ENCODE measurements at places on chromosomes 6 and 20.

DNA sequence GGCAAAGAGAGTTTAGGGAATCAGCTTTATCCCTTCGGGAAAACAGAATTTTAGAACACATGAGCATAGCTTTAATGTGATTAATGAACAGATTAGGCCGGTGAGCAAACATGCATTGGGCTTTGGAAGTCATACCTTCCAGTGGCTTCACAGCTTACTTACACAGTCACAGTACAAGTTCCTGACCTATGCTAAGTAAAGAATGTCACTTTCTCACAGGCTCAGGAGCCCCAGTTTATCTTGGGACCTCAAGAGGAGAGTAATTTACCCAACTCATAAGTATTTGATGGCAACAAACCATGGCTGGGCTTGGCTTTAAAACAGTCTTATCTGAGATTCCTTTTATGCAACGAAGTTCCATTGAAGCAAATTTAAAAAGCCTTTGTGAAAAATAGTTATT lies 195.9 kb downstream of the AKAP7 start:
- DNase-seq = no peak

DNA sequence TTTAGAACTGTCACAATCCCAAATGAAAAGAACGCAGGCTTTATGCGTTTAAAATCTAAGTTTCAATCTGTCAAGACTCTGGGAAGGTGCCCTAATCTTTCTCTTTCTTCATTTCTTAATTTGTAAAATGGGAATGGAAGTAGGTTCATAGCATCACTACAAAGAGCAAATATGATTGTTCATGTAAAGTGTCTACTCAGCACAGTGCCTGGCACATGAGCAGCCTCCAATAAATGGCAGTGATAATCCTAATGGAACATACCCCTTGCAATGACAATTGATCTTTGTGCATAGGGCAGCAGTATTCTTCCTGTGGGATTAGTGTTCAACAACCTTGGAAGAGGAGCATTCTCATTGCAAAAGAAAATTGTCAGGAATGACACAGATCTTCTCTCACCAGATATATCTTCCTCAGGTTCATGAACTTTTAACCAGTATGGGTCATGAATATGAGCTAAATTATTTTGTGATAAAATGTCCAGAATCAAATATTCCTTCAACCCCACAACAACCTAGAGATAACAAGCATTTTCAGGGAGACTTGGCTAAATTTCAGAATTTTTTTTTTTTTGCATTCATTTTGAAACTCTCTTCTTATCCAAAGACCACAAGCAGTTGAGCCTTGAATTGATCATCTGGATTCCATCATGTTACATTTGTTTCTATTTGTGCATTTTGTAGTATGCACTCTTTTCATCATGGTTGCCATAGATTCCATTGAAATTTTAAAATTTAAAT lies 149.1 kb downstream of the TBX18 start:
- no peak for DNase-seq

DNA sequence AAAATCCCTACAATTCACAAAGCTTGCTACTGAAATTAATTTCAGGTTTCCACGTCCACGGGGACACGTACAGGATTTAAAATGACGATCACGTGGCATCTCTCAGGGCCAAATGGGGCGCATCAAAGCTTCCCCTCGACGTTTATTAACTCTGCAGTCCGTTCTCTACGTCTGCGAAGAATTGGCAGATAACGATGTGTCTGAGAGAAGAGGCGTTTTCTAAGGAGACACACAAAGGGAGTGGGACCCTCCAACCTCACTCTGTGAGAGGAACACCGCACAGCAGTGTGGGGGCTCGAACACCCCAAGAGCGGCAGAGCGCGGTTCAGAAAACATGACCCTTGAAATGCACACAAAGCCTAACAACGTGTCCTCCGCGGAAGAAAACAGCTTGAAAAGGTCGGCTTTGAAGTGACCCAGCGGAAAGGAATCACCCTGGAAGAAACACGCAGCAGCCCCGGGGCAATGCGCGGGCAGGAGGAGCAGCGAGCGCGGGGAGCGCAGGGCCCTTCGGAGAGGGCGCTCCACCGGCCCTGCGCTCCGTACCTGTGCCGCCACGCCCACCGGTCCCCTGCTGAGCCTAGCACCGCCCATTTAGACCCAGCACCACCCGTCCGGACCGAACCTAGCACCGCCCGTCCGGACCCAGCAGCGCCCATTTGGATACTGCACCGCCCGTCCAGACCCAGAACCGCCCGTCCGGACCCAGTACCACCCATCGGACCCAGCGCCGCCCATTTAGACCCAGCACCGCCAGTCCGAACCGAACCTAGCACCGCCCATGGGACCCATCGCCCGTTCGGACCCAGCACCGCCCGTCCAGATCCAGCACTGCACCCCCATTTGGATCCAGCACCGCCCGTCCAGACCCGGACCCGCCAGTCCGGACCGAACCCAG lies 1.1 kb upstream of the AFDN start:
- peak; percentile 75 for DNase-seq

- DNase-seq = no peak
Observed at GRCh38 chr6:169883316-169883715, 131.9 kb downstream of the ERMARD start.

DNA sequence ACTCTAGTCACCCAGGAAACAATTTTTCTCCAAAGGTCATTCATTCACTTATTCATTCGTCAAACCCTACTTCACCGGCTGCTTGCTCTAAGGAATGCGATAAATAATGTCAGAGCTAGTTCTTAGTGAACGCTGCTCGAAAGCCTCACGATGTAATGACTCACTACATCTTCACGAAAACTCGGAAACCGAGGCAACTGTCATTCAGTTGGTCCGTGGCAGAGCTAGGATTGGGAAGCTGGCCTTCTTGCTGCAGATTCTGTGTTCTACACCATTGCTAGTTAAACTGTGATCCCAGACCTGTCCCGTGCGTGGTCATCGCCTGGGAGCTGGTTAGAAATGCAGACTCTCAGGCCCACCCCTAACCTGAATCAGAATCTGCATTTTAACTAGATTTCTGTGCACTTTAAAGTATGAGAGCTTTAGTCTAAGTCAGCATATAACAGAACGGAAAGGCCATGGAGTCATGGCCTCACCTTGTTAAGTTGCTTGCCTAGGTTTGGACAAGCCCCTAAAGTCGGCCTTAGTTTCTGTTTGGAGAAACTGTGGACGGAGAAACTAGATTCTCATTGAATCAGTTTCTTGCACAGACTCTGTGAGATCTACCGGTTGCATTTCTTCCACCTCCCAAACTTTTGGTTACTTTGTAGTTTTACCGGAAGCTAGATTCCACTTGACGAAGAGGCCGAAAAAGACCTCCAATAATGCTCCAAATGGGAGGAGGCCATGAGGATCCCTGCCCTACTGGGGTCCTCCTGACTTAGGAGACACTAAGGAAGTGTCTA lies 651 bp upstream of the CCND3 start:
- DNase-seq = no peak

GRCh38 chr20:41782730-41783406 lies 164.7 kb upstream of the CHD6 start:
- DNase-seq = no peak

GRCh38 chr6:25660512-25660911 lies 8.5 kb downstream of the SCGN start:
- no peak for DNase-seq

DNA sequence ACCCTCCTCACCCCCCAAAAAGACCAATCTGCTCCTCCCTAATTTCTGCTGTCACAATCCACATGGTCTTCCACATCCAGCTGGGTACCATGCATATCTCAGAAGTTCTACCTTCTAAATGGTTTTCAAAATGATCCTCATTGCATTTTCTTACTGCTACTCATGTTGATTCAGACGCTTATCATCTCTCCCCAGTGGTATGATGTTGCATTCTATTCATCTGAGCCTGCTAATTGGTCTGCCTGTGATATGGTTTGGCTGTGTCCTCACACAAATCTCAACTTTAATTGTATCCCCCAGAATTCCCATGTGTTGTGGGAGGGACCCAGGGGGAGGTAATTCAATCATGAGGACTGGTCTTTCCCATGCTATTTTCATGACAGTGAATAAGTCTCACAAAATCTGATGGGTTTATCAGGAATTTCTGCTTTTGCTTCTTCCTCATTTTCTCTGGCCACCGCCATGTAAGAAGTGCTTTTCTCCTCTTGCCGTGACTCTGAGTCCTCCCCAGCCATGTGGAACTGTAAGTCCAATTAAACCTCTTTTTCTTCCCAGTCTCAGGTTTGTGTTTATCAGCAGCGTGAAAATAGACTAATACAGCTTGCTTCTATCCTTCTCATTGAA lies 41.4 kb upstream of the CLIC5 start:
- no peak for DNase-seq

GRCh38 chr6:13473768-13474165 lies 13.6 kb downstream of the GFOD1 start:
- DNase-seq = no peak

GRCh38 chr20:45323731-45324130 lies 15.6 kb upstream of the MATN4 start:
- DNase-seq = no peak

DNA sequence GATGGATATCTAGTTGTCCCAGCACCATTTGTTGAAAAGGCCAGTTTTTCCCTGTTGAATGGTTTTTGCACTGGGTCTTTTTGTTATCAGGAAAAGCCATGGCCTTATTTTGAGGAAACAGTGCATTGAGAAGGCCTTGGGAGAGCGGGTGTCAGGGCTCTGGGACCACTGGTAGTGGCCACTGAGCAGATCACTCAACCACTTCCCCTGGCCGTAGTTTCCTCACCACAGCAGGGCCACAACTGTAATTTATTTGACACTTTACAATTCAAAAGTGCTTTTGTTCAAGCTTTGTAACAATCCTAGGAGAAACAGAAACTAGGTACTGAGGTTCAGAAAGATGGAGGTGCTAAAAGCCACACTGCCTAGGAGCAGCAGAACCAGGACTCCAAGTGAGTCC lies 281.8 kb downstream of the GMDS start:
- DNase-seq = no peak

- DNase-seq = no peak
Observed at GRCh38 chr20:51634877-51635276, 92.4 kb upstream of the NFATC2 start.

GRCh38 chr20:45407783-45408645 lies at the start of gene DBNDD2:
Gene DBNDD2 (plus strand): TSS chr20:45408289. CDS start chr20:45408468, 179 bp downstream.
- no peak for DNase-seq

- no peak for DNase-seq
Observed at GRCh38 chr20:51768759-51769517, 748 bp upstream of the ATP9A start.

DNA sequence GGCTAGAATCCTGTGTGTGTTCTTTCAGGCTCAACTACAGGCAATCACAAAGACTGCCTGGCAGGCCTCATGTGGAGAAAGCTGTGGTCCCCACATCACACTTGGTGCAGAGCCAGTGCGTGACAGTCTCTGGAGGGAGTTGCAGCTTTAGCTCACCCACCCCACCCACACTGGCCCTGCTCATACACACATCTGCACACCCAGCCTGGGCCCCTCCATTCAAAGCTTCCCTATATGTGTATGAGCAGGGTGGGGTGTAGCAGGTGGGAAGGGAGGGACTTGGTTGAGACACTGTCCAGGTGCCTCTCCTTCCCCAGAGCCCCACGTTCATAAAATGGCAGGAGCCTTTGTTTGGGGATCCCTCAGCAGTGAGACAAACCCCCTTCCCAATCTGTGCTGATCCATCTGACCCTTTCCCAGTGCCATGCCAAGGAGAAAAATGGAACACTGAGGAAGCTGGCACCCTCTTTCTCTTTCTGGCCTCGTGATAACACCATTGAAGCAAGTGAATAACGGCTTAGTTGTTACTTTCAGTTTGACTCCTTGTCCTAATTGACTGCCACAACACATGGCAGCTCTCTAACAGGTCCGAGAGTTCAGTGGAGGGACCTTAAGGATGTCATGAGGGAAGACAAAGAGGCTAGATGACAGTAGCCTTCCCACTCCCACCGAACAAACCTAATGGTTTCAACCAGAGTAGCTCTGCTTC lies 53.8 kb upstream of the NRSN1 start:
- no peak for DNase-seq

GRCh38 chr20:5364997-5365597 lies 48.3 kb upstream of the PROKR2 start:
- DNase-seq = no peak

DNA sequence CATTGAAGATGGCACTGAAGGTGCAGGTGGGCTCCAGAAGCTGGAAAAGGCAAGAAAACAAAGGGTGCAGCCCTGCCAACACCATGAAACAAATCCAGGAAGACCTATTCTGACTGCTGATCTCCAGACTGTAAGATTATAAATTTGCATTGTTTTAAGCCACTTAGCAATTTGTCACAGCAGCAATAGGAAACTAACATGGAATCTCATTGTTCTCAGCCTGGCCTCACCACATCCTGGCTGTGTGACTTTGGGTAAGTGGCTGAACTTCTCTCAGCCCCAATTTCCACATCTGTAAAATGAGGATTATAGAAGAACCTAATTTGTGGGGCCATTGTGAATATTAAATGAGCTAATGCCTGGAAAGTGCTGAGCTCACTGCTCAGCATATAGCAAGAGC lies 160.4 kb upstream of the MAFB start:
- no peak for DNase-seq

DNA sequence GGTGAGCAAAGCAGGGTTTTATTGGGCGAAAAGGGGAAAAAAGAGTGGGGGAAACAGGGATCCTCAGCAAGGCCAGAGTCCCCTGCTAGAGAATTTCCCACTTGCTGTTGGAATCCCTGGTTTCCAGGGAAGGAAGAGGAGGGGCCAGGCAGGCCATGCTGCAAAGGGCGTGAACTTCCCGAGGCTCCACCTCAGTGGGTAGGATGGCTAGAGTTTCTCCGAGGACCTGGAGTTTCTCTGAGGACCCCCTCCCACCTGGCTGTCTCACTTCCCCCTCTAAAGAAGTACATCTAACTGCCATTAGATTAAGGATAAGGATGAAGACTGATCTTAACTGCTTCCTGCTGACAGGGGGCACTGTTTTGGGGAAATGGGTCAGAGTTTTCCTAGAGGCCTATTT lies 1239.3 kb upstream of the GJE1 start:
- DNase-seq = no peak

DNA sequence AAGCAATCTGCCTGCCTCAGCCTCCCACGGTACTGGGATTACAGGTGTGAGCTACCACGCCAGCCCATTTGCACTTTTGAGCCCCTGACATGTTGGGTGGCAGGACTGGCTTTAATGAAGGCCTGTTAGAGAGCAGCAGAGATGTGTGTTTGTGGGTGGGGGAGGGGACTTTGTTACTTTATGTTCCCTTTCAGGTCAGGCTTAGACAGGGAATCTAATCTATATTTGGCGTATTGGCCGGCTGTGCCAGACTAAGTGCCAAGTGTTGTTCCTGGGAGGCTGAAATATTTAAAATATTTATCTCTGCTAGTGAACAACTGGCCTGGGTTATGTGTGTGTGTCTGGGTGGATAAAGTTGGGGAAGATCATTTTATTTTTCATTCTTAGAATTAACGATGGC lies 6.1 kb downstream of the GMPR start:
- DNase-seq = no peak
